Stimulated activated memory B cell treated with anti-CD40 and anti-IgM and Interleukin-4, amounts not matched to agents 10 μg/mL and 1 μg/mL and 100 μg/mL, for 72 hours (primary cell): ENCODE measurements at places on chromosomes 4 and X.

GRCh38 chr4:38768968-38769394 lies 13.8 kb downstream of the TLR10 start:
- peak; percentile 65 for ATAC-seq

DNA sequence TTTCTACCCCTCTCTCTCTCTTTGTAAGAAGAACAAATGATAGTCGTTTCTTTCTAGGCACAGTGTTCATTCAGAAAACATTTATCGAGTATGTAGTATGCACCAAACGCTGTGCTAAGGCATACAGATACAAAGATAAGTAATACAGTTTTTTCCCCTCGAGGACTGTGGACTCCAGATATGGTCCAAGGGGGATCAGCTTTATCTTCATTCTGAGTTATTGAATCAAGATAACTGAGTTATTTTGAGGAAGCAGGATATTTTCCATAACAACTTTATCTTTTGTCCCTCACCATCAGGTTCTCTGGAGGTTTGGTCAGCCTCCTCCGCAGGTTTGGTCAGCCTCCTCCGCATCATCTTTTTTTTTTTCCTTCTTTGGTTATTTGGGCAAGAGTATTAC lies 15.0 kb downstream of the EREG start:
- no peak for ATAC-seq

GRCh38 chrX:1093121-1093520 lies 119.3 kb downstream of the CRLF2 start:
- no peak for ATAC-seq

DNA sequence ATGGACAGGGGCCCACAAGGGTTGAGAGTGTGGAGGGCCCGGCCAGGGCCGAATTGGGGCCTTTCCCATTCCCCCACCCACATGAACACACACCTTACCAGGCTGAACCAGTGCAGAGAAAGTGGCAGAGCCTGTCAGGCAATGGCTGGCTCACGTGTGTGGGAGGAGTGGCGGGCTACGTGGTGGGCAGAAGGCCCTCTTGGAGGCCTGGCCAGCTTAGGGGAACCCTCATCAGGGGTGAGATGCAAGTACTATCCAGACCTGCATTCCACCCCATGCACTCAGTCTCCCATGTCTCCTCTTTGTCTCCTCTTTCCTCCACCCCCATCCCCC lies 965 bp downstream of the TCEAL4 start:
- ATAC-seq: peak; percentile 34

GRCh38 chr4:86302830-86303229 lies 57.0 kb downstream of the MAPK10 start:
- no peak for ATAC-seq

DNA sequence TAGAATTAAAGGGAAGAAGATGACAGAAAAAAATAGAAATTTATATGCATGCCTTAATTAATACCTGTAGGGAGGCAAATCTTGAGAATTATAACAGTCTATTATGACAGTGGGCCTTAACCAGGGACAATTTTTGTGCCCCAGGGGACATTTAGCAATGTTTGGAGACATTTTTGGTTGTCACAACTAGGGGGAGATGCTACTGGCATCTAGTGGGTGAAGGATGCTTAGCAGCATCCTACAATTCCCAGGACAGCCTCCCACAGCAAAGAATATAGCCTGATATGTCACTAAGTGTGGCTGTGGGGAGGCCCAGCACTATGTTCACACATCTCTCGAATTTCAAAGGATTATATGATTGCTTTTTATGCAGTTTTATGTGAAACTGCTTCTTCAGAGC lies 10.5 kb downstream of the GPR82 start:
- ATAC-seq: peak; percentile 62

DNA sequence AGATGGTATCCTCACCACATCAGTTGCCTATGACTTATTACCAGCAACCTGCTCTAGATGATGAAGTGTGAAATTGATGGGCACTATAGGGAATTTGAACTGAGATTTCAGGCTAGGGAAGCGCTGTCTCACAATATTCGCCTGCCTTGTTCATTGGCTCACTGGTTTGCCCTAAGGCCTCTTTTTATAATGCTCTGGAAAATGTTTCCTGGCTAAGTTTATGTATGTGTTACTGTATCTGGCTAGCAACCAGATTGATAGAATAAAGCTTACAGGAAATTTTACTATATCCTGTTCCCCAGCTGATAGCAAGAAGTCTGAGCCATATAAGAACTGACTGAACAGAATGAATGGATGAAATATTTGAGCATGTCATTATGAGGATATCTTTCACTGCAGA lies 71.6 kb downstream of the GSTCD start:
- no peak for ATAC-seq
